ENCODE measurements at places on chromosomes 5 and 9. TPM values are rescaled to one million over a fixed set of nuclear protein-coding genes. Genes with fewer than 3 reads are reported as not detected.

DNA sequence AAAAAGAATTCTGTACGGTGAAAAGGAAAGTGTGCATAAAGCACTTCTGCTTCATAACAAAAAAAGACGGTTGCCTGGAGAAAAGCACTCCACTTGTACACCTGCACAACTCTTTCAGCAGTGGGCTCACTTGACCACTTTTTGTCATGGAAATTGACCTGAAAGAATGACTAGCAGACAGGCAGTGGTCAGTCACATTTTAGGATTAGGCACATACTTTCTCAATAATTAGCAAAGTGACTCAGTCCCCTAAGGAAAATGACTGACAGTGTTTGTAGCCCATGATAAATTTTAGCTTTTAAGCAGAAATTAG lies 169.3 kb downstream of the FANCC start:
- DNase-seq: no peak

GRCh38 chr5:159504106-159504856 lies 174.0 kb upstream of the IL12B start:
- no peak for DNase-seq

DNA sequence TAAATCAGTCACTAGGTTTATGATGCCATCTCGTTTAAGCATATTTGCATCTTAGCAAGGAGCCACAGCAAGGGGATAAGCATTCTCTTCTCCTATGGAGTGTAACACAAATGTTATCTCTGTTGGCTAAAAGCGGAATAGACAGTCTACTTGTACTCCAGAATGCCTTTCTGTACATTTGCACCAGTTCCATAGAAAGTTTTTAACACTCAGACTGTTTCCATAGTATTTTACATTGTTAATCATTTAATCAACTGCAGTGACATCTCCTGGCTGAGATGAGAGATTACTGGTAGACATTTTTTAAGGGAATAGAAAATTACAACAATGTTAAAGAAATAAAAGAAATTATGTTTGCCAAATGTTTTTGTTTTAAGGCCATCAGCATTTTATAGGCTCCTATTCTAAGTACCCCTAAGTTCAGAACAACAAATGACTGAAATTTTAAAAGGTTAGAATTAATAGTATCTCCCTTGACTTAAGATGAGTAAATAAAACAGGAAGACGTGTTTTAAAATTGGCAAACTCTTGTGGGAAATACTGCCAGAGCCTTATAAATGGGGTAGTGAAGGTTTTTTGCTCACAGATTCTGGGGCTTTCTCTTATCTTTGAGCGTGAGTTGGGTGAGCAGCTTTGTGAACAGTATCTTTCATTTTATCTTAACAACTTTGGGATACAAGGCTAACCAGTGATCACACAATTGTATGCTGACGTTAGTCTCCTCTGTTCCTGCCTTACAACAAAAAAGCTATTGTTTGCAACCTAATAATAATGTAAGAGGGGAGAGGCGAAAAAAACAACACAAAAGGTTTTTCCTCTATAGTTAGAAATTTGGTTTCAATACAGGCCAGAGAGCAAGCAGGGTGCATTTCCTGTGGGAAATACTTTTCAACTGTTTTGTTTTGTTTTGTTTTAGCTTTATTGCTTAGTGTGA lies 294.3 kb downstream of the FBXL7 start:
- DNase-seq: no peak

- DNase-seq: no peak
These were observed 47.5 kb upstream of the SH3PXD2B start for GRCh38 chr5:172501708-172502320.

- no peak for DNase-seq
These were observed 4.9 kb downstream of the TIGD6 start for GRCh38 chr5:149995385-149996204.

CDC20B gene
- not detected for total RNA-seq

DNA sequence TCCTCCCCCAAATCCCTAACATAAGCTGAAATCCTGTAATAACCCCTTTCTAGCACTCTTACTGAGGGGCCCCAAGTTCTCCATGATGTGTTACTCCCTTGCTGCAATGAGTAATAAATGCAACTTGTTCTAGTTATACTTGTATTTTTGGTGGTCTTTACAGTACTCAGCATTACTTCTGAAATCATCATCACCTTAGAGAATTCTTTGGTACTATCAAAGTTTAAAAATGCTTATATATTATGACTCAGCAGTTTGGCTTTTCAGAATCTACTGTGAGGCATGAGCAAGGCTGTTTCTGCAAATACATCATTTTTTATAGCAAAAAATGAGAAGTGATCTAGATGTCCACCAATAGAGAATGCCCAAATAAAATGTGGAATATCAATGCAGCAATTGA lies 20.7 kb upstream of the ROPN1L start:
- DNase-seq: no peak

CARD9 gene
- total RNA-seq: 9.2 TPM

- no peak for DNase-seq
These were observed 154.4 kb upstream of the GRAMD2B start for GRCh38 chr5:126268697-126269315.

GGTA1 gene
- total RNA-seq: not detected

SH3GL2 gene
- not detected for total RNA-seq

KIF4B gene
- total RNA-seq: 0.07 TPM

GRCh38 chr5:1004461-1005248 lies 3.9 kb upstream of the NKD2 start:
- peak; percentile 86 for DNase-seq

UBE2QL1 gene
- 0.77 TPM for total RNA-seq

GRCh38 chr5:127088251-127088650 lies 14.9 kb upstream of the C5orf63 start:
- DNase-seq: no peak

DNA sequence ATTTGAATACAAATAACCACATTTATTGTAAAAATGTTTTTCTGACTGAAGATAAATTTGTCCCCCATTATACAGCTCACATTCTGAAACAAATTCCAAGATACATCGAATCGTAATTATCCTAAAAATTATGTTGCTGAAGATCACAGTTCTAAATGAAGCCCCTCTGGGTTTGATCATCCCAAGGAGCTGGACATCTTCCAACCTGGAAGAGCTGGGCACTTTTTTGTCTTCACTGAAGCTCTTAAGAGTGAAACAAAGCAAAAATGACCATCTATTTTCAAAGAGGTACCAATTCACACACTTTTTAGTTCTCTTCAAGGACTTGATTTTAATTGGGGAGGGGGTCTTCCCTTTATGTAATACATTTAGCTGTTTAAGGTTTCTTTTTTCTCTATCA lies 5.5 kb downstream of the CTNND2 start:
- no peak for DNase-seq

FYB1 gene
- total RNA-seq: 93.7 TPM

- peak; percentile 73 for DNase-seq
These were observed 357.0 kb downstream of the GADD45G start for GRCh38 chr9:89961616-89962341.

- DNase-seq: no peak
These were observed 222.4 kb downstream of the NTRK2 start for GRCh38 chr9:84891924-84892323.

ADAMTSL1 gene
- total RNA-seq: not detected

DNA sequence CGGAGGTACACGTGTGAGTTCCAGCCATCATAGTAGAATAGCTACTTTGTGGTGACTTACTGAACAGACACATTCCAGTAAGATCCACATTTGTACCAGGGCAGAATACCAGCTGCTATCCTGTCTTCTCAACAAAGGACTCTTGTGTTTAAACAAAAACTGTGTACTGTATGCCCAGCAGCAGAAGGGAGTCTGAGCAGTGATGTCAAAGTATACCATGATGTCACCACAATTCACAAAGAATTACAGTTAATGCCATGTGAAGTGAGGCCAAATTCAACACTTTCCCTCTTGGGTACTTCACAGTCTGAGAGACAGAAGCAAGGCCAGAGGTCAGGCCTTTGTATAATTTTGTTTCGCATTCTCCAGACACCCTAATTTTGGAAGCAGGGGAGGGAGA lies 137.0 kb downstream of the ADAMTSL1 start:
- DNase-seq: no peak

TYRP1 gene
- not detected for total RNA-seq

C9 gene
- not detected for total RNA-seq

GRCh38 chr9:93132287-93132927 lies 1.6 kb downstream of the NINJ1 start:
- DNase-seq: no peak

DNA sequence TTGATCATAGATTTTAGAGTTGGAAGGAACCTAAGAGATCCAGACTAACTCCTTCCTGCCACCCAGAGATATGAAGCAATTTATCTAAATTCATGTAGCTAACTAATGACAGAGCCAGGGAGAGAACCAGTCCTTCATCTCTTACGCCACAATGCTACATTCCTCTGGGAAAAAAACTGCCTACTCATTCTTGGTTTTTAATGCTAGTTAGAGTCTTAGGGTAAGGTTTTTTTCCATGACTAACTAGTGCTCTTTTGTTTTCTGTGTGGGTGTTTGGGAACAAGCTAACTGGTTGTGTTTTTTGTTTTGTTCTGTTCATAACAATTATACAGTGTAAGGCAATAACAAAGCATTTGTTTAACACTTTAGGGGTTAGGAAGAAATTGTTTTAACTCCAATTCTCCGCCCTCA lies 52.4 kb downstream of the SLC44A1 start:
- no peak for DNase-seq

MORN5 gene
- total RNA-seq: not detected

DNA sequence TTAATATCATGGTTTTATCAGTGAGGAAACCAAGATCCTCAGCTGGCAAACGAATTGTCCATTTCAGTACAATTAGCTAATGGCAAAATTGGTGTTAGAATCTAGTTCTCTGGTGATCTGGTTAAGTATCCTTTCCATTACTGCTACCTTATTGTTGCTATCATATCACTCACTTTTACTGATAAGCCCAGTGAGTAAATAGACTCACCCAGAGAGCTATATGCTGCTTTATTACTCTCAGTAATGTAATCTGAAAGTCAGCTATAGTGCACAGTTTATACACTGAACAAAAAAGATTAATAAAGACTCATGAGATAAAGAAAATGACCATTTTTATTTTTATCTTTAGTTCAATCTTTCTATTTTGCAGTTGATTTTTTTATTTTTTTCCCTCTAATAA lies 95.0 kb downstream of the DMAC1 start:
- no peak for DNase-seq

DNA sequence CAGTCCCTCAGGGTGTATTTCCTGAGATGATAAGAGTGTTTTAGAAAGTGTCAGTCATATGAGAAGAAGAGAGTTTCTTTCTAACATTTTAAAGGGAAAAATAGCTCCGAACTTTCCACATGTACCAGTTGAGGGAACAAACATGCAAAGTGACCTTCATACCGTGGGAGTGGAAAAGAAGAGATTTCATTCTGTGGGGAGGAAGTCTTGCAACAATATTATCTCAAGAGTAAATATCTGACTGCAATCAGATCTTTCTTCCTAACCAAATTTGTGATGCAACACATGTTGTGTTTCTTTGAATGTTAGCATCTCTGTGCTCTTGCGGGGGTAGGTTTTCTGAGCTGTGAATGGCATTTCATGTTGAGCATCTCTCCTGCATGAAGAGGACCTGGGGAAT lies 30.6 kb downstream of the ANKRD55 start:
- no peak for DNase-seq

GRCh38 chr5:989961-990530 lies 18.6 kb upstream of the NKD2 start:
- DNase-seq: peak; percentile 55

DNA sequence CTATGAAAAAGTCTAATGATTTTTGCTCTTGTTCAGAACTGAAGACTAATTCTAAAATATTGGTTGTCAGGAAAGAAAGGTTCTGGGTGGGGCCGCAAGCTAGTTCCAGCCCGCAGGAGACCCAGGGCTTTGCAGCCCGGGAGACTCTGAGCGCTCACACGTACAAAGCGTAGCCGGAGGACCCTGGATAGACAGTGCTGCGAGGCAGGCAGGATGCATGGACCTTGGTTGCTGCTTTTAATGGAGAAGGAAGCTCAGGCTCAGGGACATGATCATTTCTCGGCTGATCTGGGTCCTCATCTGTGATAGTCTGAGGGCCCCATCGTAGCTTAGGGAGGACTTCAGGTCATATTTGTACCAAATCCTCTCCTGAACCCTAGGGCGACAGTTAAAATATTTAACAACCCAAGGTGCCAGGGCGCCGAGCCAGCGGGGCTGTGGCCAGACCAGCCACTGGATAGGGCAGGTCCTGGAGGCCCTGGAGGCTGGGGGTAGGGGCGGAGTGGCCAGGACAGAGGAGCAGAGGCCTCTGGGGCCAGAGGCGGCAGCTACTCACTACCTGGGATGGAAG lies 70.1 kb upstream of the UNC5A start:
- no peak for DNase-seq

DNA sequence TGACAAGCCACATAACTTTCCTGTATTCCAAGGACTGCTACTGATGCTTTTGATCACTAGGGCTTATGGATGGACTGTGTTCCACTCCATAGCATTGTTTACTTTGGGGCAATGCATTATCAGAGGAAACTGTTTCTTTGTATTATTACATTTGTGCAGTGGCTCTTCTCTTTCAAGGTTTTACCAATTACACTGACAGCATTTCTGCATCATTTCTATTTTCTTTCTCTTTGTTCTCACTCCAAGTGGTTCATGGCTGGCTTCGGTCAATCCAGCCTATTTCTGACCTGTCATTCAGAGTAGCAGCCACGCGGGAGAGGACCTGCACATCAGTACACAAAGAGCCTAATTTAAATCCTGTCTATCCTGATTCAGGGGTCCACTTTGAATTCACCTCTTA lies 711.0 kb downstream of the TLE4 start:
- no peak for DNase-seq

TICAM2 gene
- 1.0 TPM for total RNA-seq

LMX1B gene
- not detected for total RNA-seq

GRCh38 chr5:52743529-52743928 lies 44.2 kb upstream of the ITGA1 start:
- no peak for DNase-seq

- DNase-seq: no peak
These were observed 111.6 kb upstream of the IQGAP2 start for GRCh38 chr5:76291305-76292077.

SAXO1 gene
- total RNA-seq: not detected

GRCh38 chr9:18606846-18607245 lies 132.9 kb downstream of the ADAMTSL1 start:
- no peak for DNase-seq
